ENCODE measurements at places on chromosomes 2 and 18. TPM values are rescaled to one million over a fixed set of nuclear protein-coding genes. Genes with fewer than 3 reads are reported as not detected.

DNA sequence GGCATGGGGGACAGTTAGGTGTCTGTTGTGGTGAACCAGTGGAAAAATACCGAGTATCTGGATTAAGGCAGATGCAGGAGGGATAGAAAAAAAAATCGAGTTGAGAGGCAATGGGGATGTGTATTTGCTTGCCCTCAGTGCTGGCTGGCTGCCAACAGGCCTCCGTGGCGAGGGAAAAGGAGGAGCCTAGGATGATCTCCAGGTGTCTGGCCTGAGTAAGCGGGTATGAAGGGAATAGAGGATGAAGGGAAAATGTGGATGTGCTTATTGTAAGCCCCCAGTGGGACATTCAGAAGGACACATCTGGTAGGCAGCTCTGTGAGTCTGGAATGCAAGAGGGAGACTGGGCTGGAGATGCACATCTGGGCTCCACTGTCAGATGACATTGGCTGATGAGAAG lies 22.8 kb downstream of the KCNS3 start:
- no peak for DNase-seq

DNA sequence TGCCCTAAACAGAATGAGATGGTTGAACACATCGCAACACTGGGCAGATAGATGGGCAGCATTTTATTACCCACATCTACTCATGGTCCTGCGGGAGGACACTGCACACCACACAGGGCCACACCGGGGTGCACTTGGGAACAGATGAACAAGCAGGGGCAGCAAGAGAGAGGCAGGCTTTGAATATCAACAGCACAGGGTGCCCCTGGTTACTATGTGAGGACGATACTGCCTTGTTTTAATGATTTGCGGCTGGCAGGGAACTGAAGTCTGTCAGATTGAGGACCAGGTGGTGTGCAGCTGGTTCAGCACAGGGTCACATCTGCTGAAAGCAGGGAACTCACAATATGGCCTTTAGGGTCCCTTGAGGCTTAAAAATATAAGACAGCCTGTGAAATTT lies 195.7 kb downstream of the PIEZO2 start:
- no peak for DNase-seq

TMEM127 gene
- 36.6 TPM for total RNA-seq

GREB1 gene
- 0.69 TPM for total RNA-seq
